ENCODE measurements at places on chromosomes 2 and 18.

GRCh38 chr2:44895061-44895460, 46.4 kb upstream of the SIX3 start:
- DNase-seq: no peak

DNA sequence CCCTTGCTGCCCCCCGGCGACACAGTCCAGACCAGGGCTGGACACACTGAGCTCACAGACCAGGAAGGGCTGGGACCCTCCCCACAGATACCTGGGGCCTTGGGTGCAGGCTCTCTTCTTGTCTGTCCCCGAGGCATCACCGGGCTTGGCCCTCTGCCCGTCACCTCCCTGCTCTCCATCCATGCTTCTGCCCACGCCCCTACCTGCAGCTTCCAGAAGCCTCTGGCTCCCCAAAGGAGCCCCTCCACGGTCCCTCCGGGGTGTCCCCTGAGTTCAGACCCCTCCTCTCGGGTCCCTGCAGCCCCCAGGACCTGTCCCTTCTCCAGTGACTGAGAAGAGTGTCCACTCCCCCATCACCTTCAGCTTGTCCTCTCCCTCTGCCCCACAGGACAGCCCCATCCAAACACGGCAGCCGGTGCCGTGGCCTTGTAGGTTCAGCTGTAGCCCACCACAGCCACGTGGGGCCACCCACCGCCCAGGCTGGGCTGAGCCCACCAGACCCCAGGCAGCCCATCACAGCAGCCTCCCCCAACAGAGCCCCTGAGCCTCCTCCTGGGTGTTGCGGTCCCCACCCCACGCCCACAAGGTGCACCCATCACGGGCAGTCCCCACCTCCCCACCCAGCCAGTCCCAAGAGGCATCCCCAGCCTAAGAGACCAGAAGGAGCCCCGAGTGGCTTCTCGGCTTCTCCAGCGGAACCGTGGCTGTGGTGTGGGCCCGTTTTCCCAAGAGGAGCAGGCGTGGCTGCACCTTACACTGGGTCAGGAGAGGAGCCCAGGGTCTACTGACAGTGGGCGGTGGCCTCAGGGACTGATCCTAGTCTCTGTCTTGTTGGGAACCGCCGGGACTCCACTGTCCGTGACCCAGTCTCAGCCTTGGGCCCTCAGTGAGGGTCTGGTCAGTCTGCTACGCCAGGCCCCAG, 53.1 kb downstream of the RAMP1 start:
- no peak for DNase-seq

DNA sequence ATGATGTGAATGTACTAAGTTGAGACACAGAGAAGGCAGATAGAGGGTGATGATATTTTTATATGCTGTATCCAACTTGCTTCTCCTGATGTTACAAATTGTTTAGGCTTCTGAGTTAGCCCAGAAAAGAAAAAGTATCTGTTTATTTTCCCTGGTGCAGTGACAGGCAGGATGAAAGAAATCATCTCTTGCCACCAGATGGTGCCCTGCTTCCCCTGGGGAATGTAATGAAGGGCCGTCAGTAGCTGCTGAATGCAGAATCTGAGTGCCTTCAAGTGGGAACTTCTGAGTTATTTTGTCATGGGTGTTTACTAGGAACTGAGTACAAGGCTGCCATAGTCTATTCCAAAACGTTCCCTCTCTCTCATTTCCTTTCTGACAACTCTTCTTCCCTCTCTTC, 525.6 kb downstream of the MBD2 start:
- no peak for DNase-seq

DNA sequence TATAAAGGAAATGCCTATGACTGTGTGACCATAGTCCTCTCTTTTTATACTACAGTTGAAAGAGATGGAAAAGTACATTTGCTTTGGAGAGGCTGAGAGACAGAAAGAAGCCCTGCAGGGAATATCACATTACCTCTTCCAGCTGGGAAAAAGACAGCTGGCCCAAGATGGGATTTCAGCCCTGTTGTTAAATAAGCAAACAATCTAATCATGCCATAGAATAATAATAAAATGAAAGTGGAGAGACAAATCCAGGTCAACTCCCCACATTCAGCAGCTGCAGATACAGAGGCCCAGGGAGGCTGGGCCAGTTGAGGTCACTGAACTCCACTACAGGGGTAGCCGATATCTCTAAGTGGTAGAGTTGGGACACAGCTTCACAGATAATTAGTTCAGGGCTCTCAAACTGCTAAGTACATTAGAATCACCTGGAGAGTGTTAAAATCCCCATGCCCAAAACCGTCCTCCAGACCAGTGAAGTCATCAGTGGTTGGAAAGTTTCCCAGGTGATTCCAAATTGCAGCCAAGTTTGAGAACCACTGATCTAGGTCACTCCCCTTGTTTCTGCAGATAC, 81.9 kb downstream of the MOGAT1 start:
- no peak for DNase-seq

DNA sequence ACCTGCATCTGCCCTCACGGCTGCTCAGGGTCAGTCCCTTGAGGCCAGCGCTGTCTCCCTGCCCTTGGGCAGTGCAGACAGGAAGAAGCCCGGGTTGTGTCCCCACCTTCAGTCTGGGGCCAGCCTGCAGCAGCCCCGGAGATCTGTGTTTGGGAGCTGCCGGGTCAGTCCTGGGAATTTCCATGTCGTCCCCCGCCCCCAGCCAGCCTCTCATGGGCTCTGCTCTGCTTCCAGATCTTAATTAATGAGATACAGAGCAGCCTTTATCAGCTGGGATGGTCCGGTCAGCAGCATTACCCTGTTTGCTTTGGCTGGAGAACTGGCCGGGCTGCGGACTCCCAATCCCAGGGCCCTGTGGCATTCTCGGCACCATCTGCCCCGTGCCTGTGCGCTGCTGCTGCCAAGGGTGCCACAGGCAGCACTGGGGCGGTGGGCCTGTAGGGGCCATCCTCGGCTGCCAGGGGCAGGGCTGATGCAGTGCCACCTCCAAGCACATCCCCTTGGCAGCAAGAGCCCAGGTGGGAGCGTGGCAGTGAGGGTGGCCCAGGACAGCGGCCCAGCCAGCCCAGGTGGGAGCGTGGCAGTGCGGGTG, 2.4 kb downstream of the BOK start:
- no peak for DNase-seq

DNA sequence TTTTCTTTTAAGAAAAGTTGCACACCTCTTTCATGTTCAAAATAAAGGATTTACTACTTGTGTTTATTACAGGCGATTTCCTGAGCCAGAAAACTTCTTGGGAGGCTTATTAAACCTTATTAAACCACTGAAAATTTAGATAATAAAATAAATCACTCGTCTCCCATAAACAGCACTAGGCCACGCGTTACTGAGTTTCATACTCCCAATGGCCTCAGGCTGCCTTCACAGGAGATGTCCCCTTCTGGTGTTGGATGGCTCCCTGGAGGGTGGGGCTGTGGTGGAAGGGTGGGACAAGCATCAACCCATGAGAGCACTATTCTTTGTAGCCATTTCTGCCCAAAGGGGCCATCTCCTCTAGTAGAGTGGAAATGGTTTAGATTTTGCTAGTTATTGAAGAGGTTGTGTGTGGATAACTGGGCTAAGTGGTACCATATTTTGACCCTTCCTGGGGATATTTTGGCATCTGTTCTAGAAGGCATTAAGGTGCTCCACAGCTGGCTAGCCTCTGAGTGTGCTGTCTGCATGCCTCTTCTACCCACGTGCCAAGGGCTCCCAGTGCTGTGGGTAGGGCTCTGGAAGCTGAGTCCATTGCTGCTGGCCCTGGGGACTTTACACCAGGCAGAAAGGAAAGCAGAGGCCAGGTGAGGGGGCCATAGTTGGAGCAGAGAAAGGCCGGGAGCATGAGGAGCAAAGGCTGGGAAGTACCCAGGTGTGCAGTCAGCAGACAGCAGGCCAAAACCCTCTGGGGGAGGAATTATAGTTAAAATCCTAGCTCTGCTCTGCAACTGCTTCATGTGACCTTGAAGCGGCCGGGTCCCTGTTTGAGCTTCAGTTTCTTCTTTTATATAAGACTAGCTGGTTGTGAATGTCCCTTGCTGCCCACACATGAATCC, 121.7 kb upstream of the SMAD2 start:
- DNase-seq: no peak

- DNase-seq: no peak
These were observed 446.8 kb downstream of the EIPR1 start for GRCh38 chr2:2930841-2931240.

GRCh38 chr2:210128961-210129360, 42.2 kb downstream of the KANSL1L start:
- no peak for DNase-seq

DNA sequence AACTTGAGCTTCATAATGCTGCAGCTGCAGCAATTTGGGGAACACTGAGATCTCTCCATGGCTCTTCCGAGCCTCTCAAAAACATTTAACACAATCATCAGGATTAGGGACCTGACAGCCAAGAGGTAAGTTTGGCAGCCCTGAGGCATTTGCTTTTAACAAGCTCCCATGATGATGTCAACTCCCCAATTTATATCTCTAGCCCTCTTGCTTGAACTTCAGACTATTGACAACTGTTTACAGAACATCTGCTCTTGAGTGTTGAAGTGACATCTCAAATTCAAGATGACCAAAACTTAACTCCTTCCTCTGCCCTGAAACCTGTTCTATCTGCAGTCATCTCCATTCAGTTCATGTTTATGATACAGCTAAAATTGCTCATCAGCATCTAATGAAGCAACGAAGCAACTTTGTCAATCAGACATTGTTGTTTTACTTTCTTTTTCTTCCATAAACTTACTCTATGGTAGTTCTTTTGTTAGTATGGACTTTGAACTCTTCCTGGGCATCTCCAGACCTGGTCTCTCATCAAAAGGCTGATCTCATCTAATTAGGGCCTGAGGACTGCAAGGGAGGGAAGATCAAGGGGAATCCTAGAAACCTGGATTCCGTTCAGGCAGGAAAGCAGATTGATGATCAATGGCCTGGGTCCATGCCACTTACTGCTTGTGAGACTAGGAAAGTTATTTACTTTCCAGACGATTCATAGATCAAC, 48.1 kb downstream of the SEMA4F start:
- no peak for DNase-seq

DNA sequence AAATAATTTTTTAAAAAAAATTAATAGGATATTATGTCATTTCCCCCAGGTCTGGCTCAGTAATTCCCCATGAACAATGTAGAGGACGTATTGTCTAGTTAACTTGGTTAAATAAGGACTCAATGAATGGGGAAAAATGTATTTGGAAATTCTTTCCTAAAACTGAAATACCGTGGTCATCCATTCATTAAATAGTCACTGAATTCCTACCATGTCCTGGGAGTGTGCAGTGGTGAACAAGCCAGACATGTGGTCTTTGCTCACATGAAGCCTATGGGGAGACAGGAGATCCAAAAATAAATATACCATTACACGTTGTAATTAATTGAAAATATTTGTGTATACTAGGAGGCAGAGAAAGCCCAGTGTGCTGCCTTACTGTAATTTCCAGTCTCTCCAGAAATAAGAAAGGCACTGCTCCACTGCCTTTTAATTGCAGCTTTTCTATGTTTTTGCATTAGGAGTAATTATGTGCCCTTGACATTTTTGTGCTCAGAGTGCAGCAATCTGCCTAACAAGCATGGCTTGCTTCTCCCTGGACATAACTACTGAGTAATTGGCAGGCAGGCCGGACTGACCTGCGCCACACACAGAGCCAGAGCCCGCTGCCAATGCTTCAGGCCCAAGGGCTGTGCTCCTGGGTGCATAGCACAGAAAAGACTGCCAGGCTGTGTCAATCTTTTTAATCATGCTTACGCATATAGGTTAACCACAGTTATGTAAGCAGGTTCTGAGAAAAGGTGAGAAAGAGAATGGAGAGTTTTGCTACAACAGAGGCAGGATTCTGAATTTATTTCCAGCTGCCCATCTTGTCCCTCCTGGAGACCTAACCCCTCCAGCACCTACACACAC, 22.2 kb upstream of the TTC39C start:
- no peak for DNase-seq

- DNase-seq: no peak
These were observed 415.2 kb downstream of the NBAS start for GRCh38 chr2:15145919-15146318.

GRCh38 chr2:28068088-28068487, 177.6 kb downstream of the BABAM2 start:
- no peak for DNase-seq

- no peak for DNase-seq
These were observed 181.1 kb upstream of the PGAP1 start for GRCh38 chr2:197107291-197108269.

- DNase-seq: no peak
These were observed 16.9 kb downstream of the WNT10A start for GRCh38 chr2:218897394-218898108.

DNA sequence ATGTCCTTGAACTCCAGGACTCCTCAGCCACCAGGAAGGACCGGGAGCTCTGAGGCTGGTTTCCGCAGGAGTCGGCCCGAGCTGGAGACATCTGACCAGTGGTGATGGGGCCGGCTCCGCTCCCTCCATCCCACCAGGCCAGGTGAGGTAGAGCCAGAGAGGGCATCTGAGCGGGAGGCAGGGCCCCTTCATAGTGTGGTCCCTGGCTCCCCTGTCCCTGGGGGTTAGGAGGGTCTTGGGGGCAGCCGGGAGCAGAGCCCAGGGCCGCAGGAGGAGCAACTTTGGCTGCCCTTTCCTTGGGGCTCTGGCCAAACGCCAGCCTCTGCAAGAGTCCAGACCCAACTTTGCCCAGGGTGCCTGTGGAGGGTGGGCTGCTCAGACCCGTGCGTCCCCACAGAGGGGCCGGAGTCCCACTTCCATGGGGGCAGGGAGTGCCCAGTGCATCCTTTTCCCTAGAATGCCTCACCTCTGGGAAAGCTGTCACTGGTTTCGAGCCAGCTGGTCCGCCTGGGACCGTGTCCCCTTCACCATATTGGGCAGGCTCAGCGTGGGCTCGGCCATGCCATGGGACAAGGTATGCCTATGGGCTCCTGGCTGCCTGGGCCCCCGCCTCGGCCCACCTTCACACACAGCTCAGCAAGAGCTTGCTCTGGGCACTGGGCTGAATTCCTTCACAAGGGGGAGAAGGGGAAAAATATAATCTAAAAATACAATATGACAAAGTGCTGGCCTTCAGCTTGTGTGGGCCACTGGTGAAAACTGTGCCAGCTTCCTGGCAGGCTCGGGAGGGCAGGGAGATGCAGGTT, 148.6 kb downstream of the TWIST2 start:
- DNase-seq: no peak

GRCh38 chr2:134408791-134409190, 154.9 kb downstream of the MGAT5 start:
- DNase-seq: no peak

DNA sequence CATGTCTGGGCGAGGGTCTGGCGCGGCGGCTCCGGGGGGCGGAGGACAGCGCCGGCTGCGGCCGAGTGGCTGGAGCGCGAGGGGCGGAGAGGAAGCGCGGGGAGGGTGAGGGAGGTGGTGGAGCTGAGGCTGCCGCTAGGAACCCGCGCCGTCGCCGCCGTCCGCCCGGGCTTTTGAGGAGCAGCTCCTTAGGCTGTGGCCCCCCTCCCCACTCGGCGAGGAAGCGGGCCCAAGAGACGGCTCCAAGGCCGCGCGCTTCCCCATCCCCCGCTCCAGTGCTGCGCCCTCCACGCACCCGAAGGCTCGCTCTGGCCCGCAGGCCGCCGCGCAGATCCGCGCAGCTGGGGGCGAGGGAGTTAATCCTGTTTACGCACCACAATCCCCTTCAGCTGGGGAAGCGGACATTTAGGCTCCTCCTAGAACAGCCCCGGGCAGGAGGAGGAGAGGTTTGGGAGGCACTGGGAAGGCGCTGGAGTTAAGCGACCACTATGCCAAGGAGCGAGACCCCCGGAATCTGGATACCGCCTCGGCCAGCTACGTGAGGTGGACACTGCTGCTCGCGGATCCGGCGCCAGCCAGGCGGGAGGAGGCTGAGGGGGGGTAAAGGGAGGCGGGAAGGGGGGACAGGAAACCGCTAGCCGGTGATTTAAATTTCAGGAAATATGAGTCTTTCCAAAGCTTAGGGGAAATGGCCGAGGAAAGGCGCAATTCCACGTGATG, at the start of gene CNRIP1:
Gene CNRIP1, minus strand, starts transcription at position 552 of the 720 bp plus-strand sequence. Its CDS starts 549 bp downstream, at position 3.
- no peak for DNase-seq

- DNase-seq: no peak
These were observed 51.4 kb upstream of the RIOK3 start for GRCh38 chr18:23401400-23402347.

Data from activated CD4-positive, alpha-beta T cell treated with anti-CD3 and anti-CD28 coated beads, Interleukin-2, amount 50 U/mL, for 24 hours (primary cell).